Transverse colon (tissue), 4 donors: ENCODE measurements at places on chromosomes 4 and X. TPM values are rescaled to one million over a fixed set of nuclear protein-coding genes. Genes with fewer than 3 reads are reported as not detected.

DNA sequence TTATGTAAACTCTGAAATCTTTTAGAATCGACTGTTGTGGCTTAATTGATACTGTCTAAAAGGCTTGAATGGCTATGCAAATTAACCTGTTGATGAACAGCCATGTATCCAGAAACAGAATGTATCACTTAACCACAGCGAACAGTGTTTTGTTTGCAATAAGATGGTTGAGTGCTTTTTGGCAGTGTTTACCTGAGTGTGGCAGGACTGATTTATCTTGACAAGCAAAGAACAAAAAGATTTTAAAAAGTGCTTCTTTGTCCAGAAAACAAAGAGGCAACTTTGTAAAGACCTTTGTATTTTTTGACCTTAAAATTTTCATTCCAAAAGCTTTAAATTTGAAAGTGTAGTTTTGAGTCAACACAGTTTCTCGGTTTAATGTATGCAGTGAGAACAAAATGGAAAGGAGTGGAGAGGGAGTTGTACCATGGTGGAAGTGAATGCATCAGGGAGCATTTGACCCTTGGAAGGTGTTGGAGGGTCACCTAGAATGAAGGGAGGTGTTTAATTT is 18.0 kb downstream of the ARHGAP10 start:
- DNase-seq: no peak

DNA sequence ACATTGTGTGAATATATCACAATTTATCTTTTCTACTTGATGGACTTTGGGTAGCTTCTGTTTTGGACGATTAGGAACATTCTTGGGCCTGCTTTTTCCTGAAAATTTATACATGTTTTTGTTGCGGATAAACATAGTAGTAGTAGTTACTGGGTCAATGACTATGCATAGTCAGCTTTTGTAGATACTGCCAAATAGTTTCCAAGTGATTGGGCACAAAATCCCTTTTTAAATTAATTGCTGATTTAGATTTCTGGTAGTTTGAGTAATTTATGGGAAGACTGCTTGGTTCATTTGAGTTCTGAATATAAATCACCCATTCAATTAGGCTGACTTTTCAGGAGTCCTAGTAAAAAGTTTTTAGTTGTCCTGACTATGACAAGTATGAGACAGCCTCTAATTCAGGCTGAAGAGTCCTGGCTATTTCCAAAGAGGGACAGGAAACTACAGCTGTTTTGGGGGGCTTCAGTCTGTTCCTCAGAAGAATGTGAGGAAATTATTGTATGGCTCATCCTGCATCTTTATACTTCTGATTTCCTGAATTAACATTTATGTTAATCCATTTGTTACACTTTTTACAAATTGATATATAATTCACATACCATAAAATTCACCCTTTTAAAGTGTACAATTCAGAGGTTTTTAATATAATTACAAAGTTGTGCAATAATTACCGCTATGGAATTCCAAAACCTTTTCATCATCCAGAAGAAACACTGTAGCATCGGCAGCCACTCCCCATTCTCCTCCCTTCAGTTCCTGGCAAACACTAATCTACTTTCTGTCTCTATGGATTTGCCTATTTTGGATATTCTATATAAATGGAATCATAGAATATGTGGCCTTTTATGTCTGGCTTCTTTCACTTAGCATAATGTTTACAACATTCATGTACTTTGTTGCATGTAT is 14.2 kb downstream of the LRP2BP start:
- DNase-seq: no peak

GRCh38 chrX:30649859-30650258 is 3.4 kb upstream of the GK start:
- DNase-seq: no peak

DNA sequence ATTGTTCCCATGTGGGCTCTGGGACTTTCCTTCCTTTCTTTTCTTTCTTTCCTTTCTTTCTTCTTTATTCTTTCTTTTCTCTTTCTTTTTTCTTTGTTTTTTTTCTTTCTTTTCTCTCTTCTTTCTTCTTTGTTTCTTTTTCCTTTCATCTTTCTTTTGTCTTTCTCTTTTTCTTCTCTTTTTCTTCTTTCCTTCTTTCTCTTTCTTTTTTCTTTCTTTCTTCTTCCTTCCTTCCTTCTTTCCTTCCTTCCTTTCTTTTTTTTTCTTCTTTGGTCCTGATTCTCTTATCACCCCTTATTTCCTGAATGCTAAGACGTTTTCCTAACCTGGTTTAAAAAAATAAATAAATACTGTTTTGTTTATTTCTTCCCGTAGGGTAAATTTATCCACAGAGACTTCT is 93.2 kb downstream of the CRLF2 start:
- no peak for DNase-seq

USP51 gene
- not detected for total RNA-seq

DNA sequence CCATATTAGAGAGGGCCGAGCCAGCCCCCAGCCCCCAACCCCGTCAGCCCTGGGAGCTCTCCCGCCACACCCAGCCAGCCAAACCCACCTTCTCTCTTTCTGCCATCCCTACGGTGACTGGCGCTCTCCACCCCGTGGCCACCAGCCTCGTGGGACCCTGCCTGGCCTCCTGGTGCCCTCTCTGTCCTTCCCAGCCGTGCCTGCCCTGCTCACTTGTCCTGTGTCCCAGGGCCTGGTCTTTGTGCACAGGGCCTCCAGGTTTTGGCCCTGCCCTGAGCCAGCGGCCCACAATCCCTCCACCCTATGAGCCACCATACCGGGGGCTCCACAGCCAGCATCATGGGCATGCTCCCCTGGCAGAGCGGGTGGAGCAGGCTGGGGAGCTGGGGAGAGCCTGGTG is 77.4 kb downstream of the ABLIM2 start:
- DNase-seq: no peak

CXCL6 gene
- total RNA-seq: not detected

GRCh38 chrX:110358548-110358947 is at the start of gene RTL9:
RTL9 (plus strand) TSS chrX:110358848; CDS start chrX:110450618, 91,770 bp downstream.
- DNase-seq: no peak

VCX gene
- not detected for total RNA-seq

DNA sequence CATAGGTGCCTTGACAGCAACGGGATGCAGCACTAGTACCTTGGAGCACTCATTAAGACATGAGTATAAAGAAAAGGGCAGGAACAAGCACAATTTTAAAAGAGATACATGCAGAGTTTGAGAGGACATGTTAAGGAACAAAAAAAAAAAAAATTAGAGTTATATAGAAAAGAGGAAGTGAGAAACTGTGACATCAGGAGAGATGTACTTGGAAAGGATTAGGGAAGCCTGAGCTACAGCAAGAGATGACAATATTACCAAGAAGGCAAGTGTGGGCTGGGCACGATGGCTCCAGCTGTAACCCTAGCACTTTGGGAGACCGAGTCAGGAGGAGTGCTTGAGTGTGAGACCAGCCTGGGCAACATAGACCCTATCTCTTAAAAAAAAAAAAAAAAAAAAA is 37.4 kb downstream of the GPR143 start:
- no peak for DNase-seq

- no peak for DNase-seq
Observed at GRCh38 chr4:27986476-27986875, 1125.8 kb downstream of the STIM2 start.

BEX5 gene
- not detected for total RNA-seq

DNA sequence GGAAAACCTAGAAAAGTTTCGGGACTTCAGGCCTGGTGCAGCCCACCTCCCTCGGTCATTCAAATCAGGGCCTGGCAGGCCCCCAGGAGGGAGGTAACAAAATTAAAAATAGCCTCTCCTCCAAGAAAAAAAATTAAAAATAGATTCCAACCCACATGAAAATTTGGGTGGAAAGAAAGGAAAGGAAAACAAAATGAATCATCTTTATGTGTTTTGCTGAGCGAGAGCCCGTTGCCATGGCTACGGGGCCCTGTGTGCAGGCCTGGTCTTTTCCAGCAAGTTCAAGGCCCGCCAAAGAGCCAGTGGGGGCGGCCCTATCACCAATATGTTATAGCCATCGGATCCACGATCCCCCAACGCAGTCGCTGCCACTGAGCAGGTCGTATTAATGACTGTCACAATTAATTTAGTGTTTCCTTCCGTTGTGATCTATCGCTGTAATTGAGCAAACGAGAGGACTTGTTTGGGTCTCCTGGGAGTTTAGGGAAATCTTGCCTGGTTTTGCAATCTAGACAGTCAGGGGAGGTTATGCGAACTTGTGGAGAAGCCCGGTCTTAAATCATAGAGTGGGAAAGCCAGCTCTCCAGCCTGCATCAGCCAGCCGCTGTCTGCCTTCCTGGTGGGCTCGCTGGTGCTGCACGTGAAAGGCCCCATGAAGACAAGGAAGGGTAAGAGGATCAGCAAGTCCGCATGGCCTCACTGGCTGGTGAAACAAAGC is 452.4 kb downstream of the BCOR start:
- DNase-seq: peak; percentile 20
